AG09309 (cell line): ENCODE measurements at places on chromosomes 3 and 15.

- no peak for DNase-seq
Measured at GRCh38 chr15:60970246-60971170, 258.6 kb downstream of the RORA start.

DNA sequence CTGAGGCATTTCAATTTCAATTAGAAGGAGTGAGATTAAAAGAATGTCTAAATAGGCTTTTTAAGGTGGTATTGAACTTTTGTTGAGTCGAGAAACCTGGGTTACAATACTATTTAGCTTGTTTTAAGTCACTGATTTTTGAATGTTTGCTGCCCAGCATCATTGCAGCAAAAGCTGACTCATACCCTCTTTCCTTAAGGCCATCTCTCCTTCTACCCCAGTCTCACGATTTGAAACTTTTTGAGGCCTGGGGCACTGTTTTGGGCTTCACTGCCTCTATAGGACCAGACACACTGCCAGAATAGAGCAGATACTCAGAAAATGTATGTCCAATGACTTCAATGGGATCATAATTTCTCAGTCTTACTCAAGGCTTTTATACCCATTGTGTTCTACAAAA is 319.6 kb upstream of the TGFBR2 start:
- DNase-seq: no peak

DNA sequence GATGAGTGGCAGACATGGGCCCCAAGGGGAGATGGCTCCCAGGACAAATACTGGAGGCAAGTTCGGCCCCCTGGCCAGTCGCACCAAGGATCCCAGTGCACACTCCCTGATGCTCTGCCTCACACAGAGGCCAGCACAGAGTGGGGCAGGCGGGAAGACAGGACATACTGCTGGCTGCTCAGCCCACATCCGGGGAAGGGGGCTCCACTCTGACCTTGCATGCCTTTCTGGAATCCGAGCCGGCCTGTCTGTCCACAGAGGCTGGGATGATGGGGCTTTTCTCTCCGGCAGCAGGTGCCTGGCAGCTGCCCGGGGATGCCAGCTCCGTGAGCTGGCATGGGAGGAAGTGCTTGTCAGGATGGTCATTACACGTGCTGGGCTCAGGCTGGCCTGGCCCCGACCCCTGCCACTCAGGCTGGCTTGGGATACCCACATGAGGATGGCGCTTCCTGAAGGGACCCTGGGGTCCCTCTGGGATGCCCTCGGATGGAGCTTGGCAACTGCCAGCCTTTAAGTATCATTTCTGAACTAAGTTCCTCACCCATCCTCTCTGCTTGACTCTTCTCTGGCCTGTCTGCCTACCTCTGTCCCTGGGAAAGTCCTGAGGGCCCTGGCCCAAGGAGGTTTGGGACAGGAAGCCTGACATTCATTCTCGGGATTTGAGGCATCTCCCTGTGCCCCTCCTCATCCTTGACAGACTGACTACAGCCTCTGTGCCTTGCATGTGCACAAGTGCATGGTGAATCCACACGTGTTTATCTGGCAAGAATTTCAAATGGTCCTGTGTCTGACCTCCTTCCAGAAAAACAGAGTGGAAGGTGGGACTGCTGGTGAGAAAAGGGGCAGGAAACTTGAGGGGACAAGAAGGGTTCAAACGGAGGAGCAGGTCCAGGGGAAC is 46.5 kb downstream of the EXOG start:
- DNase-seq: no peak

DNA sequence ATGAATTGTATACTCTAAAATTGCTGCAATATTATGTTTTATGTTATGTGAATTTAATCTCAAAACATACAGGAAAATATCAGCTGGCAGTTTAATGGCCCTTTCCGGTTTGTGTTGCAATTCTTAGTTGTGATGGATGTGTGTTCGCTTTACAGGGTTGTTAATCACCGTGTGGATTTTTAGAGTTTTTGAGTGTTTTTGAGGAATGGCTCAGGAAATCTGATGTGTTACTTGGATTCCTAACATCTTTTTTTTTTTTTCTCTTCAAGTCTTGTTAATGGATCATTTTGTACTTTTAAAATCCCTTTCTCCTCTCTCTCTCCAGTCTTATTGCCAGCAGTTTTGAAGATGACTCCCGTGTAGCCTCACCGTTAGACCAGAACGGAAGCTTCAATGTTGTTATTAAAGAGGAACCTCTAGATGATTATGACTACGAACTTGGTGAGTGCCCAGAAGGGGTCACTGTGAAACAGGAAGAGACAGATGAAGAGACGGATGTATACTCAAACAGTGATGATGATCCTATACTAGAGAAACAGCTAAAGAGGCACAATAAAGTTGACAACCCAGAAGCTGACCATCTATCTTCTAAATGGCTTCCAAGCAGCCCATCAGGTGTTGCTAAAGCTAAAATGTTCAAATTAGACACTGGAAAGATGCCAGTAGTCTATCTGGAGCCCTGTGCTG is 35.7 kb downstream of the MGA start:
- DNase-seq: no peak

DNA sequence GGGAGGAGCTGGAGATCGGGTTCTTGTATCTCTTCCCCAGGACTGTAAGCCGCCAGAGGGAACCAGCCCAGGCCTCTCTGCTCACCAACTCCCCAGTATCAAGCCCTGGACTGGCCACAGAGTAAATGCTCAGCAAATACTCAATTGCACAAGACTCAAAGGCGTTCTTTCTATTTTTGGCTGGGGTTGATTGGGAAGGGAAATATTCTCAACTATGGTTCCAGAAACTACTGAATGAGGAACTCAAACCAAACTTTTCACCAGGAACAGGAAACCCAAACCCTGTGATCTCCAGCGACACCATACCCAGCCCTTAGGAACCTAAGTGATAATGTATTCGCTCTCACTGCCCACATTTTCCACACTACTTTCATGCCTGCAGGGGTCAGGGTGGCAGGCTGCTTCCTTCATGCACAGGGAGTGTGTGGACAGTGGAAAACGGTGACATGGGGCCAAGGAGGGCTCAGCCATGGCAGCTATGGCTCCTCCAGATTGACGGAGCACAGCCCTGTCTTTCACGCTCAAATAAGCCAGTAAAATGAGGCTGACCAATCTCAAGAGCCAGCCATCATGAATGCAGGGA is 124.7 kb upstream of the RAD18 start:
- no peak for DNase-seq

GRCh38 chr15:98872774-98873173 is 134.8 kb downstream of the PGPEP1L start:
- DNase-seq: no peak

GRCh38 chr15:62989366-62990055 is 53.0 kb upstream of the TPM1 start:
- no peak for DNase-seq

GRCh38 chr3:185153171-185153771 is 411 bp upstream of the C3orf70 start:
- no peak for DNase-seq

GRCh38 chr15:63970621-63971426 is 75.5 kb downstream of the DAPK2 start:
- no peak for DNase-seq

DNA sequence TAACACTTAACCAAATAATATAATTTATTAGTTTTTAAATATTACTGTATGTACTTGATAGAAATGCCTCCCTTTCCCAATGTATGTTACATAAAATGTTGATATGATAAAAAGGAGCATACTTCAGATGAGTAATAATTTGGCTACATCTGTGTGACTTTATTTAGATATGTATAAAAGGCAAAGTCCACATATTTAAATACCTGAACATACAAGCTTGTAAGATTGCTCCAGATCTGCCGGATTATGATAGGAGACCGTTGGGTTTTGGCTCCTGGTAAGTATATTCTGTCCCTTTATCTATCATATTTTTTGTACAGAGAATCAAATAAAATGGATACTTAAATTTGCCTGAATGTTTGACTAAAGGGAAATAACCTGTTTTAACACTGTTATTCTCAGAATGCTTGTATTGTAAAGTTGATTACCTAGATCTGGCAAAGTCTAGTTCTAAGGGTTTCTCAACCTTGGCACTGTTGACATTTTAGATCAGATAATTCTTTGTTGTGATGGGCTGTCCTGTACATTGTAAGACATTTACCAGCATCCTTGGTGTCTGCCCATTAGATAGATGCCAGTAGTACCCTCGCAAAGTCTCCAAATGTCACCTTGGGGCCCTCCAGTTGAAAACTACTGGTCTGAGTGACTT is 38.5 kb downstream of the LRCH3 start:
- no peak for DNase-seq
